ENCODE measurements at places on chromosomes 16 and 17.

GRCh38 chr17:15479703-15480102, 12.3 kb upstream of the CDRT4 start:
- DNase-seq: peak; percentile 53

DNA sequence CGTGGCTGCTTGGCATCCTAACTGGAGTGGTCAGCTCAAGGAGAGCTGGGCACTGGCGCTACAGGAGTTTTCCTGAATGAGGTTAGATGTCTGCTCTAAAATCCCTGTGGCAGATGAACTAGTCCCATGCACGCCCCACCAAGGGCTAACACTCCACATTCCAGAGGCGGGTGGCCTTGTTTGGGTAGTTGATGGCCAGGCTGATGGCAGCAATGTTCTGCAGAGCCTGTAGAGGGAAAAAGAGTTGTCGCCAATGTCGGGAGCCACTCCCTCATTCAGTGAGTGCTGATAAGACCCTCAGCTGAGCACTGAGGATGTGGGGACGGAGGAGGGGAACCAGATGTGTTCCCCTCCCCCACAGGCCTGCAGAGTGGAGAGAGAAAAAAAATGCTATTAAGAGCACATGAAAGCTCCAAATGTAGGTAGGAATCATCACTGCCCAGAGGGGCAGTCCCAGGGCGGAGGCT, 42.5 kb upstream of the ATP2A3 start:
- no peak for DNase-seq

- DNase-seq: no peak
These were observed 447.6 kb downstream of the TOX3 start for GRCh38 chr16:52099382-52099781.

DNA sequence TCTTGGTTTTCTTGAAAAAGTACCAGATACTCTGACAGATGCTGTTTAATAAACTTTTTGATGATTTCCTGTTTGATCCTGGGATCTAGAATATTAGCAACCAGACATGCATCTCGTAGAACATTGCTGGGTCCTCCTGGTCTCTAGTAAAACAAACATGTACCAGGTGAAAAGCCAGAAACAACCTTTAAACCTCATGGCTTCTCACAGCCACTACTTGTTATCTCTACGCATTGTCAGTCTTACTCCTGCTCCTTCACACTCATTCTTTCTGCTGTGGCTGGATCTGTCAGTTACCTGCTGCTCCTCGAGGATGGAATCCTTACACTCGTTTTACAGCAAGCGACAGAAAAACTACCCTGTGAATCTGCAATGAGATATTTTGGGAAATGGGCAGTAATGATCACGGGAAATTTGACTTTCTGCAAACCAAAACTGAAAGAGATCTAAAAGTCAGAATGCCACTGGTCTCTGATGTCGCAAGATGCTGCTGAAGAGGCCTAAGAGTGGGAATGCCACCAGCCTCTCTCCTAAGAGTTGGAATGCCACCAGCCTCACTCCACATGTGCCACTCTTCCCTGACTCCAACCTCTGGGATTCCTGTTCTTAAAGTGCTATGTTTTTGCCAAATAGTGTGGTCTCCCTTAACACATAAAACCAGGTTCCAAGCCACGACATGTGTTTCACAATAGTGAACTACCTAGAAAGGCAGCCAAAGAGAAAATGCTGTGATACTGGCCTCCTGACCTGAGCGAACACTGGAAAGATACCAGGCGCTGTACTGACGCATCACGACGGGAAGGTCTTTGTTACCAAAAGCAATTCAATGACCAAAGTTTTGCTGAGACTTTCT, 86.3 kb downstream of the VPS53 start:
- peak; percentile 44 for DNase-seq

DNA sequence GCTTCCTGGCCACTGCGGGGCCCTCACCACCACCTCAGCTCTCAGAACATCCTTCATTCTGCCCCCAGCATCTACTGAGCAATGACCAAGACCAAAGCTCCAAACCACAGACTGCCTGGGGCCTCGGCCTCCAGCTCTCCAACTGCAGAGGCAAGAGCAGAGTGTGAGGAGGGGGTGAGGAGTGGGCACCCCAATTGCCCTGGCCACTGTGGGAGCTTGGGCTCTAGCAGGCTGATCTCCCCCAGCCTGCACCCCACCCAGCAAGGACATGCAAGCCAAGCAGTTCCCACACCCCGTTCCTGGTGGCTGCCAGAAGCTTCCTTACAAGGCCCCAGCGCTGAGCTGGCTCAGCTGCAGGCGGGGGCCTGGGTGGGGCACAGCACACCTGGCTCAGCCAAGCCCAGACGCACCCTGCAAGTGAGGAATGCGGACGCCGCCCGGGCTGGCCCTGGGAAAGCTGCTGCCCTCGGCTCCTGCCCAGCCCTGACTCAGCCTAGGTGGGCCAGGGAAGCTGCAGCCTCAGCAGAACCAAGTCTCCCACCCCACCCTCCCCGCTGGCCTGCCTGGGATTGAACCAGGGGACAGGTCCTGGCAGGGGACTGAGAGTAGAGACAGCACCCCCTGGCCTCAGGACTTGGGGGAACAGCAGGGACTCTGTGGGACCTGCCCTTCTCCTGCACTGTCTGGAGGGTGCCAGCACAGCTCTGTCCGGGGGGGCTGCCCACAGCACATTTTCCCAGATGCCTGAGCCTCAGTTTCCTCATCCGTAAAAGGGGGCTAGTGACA, 29.7 kb upstream of the KRT17 start:
- DNase-seq: no peak

DNA sequence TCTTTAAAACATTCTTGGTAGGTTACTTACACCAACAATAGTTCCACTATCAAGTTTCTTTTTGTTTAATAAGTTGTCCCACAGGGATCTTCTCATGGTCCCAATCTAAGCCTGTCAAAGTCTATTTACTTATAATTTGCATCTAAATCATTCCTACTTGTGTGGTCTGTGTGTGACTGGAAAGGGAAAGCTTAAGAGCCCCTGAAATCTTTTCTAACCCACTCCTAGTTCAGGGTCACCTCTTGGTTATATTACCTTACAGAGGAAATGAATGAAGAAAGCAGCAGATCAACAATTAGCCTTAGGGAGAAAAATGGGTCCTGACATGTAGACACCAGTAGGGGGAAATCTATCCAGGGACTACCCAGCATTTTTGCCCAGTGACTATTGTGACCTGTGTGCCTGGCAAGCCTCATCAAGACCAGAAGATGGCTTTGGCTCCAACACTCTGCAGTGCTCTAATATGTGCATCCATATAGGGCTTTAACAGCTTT, 110.4 kb upstream of the HAS3 start:
- peak; percentile 23 for DNase-seq

GRCh38 chr17:50055426-50056216, at the start of gene ITGA3:
Gene ITGA3 (plus strand): TSS chr17:50056110. CDS start chr17:50056440, 330 bp downstream.
- DNase-seq: peak; percentile 93

DNA sequence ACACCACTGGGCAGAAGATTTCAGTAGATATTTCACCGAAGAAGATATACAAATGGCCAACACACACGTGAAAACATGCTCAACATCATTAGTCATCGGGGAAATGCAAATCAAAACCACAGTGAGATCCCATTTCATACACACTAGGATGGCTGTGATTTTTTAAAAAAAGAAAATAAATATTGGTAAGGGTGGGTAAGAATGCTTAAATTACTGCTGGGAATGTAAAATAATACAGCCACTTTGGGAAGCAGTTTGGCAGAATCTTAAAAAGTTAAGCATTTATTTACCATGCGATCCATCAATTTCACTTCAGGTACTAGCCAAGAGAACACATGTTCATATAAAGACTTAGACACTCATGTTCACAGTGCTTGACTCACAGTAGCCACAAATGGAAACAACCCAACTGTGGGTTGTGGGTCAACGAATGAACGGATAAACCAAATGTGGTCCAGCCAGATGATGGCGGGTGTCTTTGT, 6.5 kb upstream of the C16orf74 start:
- peak; percentile 89 for DNase-seq

GRCh38 chr17:82881900-82882714, 42.3 kb upstream of the ZNF750 start:
- no peak for DNase-seq

- peak; percentile 54 for DNase-seq
These were observed 685 bp upstream of the MPG start for GRCh38 chr16:77273-77806.

DNA sequence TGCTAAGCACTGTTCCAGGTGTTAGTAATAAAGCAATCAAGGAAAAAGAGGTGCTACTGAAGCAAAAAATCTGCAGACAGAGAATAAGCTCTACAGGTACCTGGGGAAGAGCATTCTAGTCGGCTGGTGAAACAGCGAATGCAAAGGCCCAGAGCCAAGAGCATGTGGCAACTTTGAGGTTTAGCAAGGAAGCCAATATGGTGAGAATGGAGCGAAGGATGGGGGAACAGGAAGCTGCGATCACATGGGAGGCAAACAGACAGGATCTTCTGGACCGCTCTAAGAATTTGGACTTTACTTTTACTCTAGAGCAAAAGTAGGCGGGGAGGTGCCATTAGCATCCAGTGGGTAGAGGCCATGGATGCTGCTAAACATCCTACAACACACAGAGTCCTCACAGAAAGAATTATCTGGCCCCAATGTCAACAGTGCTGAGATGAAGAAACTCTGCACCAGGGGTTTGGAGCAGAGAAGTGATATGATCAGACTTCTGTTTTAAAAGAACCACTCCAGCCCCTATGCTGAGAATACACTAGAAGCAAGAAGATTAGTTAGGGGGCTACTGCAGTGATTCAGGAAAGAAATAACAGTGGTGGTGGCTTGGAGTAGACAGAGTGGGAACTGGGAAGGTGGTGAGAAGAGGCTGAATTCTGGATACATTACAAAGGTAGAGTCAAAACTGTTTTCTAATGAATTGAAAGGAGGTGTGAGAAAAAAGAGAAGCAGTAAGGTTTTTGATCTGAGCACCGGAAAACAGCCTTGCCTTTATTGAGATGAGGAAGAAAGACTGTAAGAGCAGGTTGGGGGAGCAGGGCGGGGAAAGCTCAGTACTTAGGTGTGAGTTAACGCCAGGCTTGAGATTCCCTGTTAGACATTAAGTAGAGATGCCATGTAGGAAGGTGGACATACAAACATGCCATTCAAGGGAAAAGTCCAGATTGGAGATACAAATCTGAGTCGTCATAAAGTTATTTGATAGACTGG, 11.0 kb downstream of the EFTUD2 start:
- DNase-seq: no peak

GRCh38 chr17:51997723-51998122, 160.8 kb downstream of the CA10 start:
- DNase-seq: no peak

GRCh38 chr16:50781518-50781917, 39.6 kb downstream of the CYLD start:
- DNase-seq: no peak

DNA sequence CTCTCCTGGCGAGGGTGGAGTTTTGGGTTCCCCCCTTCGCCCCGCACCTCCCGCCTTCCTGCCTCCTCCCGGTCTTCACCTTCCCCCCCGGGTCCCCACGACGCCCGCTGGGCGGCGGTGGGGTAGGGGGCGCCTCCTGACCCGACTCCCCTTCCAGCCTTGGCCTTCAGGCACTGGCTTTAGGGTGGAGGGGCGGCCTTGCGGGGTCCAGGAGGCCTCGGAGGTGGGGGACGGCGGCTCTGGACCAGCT, 2.4 kb downstream of the SLC16A3 start:
- DNase-seq: no peak

DNA sequence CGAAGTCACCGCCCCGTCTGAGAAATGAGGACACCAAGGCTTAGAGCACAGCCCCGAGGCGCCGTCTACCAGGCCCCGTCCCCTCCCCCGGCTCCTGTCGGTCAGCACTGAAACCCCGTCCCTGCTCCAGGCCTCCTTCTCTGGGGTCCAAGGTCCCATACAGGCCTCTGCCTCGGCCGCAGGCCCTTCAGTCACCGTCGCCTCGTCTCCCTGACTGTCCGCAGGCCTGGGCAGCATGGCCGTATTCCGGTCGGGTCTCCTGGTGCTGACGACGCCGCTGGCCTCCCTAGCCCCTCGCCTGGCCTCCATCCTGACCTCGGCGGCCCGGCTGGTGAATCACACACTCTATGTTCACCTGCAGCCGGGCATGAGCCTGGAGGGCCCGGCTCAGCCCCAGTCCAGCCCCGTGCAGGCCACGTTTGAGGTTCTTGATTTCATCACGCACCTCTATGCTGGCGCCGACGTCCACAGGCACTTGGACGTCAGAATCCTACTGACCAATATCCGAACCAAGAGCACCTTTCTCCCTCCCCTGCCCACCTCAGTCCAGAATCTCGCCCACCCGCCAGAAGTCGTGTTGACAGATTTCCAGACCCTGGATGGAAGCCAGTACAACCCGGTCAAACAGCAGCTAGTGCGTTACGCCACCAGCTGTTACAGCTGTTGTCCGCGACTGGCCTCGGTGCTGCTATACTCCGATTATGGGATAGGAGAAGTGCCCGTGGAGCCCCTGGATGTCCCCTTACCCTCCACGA, 617 bp downstream of the COASY start:
- no peak for DNase-seq

DNA sequence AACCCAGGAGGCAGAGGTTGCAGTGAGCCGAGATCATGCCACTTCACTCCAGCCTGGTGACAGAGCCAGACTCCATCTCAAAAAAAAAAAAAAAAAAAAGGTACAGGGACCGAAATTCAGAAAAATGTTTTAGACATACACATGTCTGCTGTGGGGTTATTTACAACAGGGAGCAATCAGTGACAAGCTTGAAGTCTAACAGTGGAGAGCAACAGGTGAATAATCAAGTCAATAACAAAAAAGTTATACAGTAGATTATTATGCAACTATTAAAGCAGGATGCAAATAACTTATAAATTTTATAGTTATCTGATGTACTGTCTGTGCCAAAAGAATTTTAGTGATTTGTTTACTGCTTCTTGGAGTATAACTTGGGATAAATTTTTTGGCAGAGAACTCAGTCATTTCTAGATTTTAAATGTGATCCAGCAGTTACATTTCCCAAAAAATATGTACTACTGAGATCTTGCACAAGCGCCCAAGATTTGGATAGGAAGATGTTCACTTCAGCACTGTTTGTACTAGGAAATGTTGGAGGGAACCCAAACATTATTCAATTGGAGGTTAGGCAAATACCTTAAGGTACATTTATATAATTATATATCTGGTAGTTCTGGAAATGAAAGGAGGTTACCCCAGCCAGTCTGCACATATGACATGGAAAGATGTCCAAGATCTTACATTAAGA, 34.1 kb downstream of the EEF2K start:
- DNase-seq: no peak

DNA sequence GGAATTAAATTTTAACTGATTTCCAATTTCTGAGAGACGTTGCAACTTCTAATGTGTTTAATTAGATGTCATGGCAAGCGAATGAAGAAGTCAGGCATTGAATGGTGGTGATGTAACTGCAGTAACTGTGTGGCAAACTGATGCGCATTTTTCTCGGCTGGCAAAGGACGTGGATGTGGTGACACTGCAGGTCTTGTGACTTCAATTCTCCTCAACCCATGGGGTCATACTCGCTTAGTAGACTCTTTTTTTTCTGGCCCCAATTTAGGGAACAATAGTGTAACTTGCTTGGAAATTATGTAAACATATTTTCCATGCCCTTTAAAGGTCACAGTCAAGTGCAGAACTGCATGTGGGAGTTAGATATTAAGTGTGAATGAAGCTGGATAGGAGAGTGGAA, 1.9 kb upstream of the FAM20A start:
- DNase-seq: no peak
